ENCODE measurements at places on chromosomes 12 and 14.

GRCh38 chr14:70416338-70416724 is 559 bp downstream of the SYNJ2BP start:
- no peak for DNase-seq

DNA sequence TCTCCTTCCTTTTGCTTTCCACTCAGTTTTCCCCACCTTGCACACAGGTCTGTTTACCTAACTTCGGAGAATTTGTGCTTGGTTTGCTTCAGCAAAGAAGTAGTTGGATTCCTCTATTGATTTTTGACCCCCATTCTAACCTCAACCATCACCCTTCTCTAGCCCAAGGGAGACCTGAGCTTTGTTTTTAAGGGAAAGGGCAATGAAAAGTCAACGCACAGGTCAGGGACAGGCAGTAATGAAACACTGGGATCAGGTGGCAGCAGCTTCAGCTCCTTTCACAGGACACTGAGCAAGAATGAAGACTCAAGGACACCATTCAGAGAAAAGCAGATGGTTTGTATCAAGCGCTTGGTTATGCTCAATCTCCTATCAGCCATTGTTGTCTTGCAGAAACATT is 46.9 kb upstream of the KRR1 start:
- DNase-seq: no peak

DNA sequence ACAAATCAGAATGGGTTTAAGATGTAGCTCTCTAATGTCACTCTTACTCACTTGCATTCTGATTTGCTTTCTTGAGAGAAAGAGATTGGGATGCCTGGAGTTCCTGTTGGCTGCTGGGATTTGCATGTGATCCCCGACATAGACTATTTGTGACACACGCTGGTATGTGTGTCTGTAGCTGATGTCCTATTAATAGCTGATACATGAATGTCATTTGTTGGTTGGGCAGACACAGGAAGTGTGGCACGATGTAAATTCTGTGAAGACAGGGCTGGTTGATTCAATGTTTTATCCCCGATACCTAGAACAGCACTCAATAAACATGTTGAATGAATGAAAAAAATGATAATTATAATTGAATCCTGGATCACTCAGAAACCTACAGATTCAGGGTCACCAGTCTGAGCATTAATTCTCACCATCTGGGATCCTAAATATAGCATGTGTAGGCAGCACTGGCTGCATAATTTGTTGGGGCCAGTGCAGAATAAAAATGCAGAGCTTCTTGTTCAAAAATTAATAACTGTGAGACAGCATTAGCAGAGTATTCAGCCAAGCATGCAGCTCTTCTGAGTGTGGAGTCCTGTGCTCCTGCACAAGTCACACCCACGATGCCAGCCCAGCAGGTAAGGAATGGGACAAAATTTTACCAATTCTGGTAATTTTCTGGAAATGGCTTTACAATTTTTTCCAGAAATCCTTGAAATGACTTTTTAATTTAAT is 35.5 kb upstream of the SOCS2 start:
- no peak for DNase-seq

DNA sequence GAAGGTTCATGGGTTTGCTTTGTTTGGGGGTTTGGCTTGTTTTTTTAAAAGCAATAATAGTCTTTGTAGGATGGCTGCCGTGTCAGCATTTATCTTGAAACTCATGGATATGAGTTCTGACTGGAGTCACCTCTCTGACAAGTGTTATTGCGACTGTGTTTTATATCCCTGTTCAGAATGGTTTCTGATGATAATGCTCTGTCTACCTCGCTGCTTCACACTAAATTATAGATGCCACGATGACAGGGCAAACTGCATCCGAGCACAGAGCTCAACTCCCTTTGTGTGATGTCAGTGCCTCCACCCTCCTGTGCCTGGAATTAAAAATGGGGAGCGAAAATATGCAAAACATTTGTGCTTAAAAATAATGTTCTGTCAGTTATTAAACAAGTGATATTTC is 250.8 kb downstream of the EGLN3 start:
- no peak for DNase-seq

DNA sequence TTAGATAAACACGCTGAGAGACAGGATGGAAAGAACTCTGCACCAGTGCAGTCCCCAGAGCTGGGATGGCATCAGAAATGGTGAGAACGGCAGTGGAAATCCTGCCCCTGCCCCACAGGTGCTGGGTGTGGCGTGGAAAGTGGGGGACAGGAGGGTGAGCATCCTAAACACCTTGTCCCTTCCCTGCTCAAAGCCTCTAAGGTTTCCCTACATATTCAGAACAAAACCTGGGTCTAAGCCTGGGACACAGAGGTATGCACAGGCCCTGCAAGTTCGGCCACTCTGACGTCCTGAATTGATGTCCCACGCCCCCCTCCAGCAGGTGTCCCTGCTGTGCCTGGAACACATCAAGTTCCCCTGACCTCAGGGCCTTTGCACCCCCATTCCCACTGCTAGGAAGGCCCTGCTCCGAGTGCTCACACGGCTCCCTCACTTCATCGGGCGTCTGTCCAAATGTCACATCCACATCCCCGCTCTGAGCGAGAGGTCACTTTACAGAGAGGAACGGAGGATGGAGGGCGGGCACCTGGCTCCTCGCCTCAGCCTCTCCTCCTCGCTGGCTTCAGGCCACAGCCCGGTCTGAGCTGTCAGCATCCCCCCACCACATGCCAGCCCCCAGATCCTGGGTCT is 38.5 kb upstream of the SFSWAP start:
- peak; percentile 41 for DNase-seq

DNA sequence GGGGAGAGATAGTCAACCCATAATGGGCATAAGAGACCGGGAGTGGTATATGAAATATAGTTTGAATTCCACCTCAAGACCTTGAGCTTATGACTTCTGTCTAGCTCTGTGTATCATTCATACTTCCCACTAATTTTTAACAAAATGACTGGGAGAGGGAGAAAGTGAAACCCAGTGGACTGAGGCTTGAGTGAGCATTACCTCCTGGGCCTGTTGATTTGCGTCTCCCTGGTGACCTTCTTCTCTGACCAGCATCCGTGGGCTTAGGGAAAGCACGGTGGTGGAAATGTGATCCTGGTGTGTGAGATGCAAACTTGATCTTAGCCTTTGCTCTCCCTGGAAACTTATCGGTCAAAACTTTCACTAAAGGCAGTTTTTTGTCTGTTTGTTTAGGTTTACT is 207.9 kb upstream of the BCL2L14 start:
- DNase-seq: no peak

DNA sequence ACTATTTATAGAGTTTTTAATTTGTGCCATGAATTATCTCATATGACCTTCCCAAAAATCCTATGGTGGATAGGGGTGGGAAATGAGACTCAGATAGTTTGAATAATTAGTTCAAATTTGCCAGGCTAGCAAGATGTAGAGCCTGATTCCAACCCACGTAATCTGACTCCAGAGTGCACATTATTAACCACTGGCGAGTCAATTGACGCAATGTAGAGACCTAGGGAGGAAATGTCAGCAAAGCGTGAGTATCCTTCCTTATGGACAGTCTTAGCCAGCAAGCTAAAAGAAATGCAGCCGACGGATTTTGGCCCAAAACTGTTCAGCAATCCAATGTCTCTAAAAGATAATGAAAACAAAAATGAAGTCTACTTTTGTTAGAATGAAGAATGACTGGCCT is 193.3 kb upstream of the KRR1 start:
- DNase-seq: no peak

DNA sequence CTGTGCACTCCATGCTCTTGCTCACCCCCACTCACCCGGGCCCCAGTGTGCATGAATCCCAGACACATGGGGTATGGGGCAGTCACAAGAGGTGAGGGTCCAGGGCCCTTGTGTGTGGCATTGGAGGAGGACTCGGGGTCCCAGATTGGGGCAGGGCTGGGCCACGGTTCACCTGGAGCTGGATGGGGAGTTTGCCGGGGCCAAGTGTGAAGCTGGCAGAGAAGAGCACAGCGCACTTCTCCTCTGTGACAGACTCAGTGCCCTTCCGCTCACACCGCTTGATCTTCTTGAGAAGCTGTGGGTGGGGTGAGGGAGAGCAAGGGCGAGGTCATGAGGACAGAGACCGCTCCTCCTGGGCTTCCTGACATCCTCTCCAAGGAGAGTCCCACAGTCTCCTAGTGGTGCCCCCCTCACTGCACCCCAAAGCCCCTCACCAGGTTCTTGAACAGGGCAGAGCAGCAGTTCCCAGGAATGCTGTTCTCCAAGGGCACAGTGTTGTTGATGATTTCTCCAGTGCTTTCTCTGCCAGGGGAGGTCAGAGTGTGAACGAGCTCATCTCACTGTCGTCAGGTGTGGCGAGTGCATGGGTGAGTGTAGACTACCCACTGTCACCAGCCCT is 6.8 kb downstream of the STAT6 start:
- DNase-seq: no peak

- DNase-seq: no peak
These were observed 199.9 kb upstream of the PWP1 start for GRCh38 chr12:107485731-107486130.

DNA sequence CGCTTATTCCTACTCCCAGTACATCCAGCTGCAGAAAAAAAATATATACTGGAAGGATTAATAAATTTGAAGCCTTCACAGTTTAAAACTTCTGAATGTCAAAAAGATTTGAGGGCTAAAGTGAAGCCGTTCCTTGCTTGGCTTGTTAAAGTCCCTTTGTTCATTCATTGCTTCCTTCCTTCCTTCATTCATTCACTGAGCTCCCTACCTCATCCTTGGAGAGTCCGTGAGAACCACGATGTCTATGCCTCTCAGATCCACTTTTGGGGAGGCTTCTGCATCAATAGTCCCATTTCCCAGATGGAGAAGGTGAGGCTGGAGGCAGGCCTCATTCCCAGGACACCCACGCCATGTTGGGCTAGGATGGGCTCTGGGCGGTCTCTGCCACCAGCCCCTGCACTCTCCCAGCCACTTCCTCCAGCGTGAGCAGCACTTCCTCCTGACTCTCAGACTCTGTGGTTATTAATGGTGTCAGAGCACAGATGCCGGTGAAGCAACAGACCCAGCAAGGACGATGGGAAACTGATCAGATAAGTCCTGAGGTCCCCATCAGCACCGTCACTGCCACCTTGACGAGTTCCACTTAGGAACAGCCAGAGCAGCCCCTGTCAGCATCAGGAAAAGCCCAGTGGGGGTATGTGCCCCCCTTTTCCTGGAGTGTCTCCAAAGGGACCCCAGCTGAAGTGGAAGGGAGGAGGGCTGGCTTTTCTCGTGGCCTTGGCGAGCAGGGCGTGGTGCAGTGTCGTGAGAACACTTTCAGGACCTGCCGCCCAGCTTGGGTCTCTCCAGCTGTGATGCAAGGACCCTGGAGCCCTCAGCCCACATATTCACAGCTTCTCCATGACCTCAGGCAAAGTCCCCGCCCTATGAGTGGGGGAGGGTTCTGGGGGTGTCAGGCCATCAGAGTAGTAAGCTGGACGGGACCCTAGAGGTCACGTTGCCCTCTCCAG is 21.2 kb downstream of the ASB2 start:
- DNase-seq: no peak

- DNase-seq: no peak
These were observed 715 bp downstream of the CACNB3 start for GRCh38 chr12:48818831-48819590.

GRCh38 chr12:58459191-58459590 is 461.1 kb downstream of the LRIG3 start:
- DNase-seq: no peak

DNA sequence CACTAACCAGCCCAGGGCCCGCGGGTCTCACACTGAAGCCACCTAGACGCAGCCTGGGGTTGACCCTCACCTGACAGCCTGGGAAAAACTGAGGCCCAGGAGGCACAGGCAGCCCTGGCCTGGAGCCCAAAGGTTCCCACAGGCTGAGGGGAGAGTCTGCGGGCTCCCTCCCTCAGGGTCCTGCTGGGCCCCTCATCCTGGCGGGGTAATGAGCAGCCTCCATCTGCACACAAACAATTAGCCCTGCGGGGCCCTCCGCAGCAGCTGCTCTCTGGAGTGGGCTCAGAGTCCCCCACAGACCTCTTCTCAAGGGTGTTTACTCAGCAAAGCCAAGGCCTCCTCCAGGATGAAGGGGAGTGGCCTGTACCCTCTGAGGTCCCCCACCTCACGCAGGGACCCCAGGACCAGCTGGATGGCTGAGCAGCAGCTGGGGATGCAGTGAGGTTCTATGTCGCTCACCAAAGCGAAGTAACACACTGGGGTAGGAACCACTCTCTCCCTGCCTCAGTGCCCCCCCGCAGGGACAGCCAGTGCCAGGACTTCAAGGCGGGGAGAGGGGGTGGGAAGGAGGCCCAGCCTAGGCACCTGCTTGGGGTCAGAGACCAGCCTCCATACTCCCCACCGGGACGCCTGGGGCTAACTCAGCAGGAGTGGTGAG is 7.3 kb downstream of the AKT1 start:
- no peak for DNase-seq

DNA sequence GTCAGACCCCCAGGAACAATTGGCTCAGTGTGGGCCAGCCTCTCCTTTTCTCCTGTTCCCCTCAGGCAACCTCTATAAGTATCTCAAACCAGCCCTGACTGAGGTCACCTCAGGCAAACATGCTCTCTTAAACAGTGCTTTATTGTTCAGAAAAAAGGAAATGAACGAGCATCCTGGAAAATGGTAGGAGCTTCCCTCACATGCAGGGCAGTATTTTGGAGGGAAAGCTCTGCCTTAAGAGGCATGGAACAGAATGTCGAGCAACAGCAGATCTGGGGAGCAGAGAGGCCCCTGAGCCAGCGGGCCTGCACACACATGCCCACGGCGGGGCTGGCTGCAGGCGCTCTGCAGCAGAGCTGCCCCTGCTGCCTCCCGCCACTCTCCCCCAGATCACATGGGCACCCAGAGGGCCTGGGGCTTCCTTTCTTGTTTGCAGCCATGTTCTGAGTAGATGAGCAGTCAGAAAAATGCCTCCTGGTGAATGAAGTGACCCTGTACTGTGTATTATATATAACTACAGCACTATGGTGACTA is 42.0 kb downstream of the MOK start:
- peak; percentile 71 for DNase-seq

DNA sequence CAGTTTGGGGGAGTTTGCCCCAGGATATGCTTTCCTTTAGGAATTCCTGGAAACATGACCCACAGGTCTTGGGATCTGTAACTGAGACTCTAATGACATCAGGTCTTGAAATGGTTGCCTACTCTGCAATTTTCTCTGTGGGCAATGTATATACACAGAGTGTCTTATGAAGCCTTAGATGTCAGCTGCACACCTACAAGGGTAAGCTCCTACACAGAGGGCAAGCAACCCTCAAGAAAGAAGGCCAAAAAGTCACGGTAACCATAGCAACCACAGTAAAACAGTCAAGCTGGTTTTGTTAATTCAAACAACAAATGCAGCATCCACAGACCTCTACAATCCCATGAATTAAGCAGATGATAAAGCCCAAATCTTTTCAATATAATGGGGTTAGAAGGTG is 293.0 kb downstream of the SSPN start:
- DNase-seq: no peak

DNA sequence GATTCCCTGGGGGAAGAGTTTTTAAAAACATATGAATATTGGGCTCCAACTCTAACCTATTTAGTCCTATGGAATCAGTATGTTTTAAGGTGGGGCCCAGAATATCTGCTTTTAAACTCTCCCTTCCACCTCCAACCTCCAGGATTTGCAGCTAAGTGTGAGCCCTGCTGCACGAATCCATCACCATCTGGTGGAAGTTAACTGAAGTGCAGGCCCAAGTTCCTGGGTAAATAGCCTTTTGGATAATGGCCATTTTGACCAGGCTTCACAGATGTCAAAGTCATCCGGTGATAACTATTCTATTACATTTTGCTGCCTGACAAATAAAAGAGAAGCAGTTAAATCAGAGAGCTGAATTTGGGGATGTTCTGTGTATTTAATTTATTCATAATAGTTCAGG is 58.1 kb upstream of the RMST start:
- DNase-seq: peak; percentile 70

- DNase-seq: peak; percentile 39
These were observed at the start of gene OAS1 for GRCh38 chr12:112906712-112907414. OAS1 (plus strand) TSS chr12:112906962; CDS start chr12:112907040, 78 bp downstream.

GRCh38 chr14:101222362-101223070 is 319.0 kb upstream of the RTL1 start:
- DNase-seq: no peak

All from ecto neural progenitor cell (in vitro differentiated cells).